ENCODE measurements at places on chromosomes 5 and 9.

DNA sequence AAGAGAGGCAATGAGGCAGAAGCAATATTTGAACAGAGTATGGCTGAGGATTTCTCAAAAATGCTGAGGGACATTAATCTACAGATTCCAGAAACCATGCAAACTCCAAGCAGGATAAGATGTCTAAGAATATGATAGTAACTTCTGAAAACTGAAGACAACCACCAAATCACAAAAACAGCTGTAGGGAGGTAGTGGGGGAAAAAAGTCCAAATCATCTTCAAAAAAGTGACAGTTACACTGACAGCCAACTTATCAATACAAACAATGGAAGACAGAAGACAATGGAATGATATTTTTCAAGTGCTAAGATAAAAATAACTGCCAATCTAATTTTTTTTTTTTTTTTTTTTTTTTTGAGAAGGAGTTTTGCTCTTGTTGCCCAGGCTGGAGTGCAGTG, 30.5 kb downstream of the CMYA5 start:
- DNase-seq, result no peak

GRCh38 chr9:86287013-86287412, 4.7 kb upstream of the ISCA1 start:
- DNase-seq, result peak; percentile 73

- peak; percentile 50 for DNase-seq
These were observed 9.0 kb upstream of the MOB3B start for GRCh38 chr9:27538647-27539046.

GRCh38 chr5:154999865-155000264, 13.7 kb upstream of the KIF4B start:
- no peak for DNase-seq

- DNase-seq, result no peak
These were observed 539.8 kb downstream of the PRELID2 start for GRCh38 chr5:145295236-145295835.

DNA sequence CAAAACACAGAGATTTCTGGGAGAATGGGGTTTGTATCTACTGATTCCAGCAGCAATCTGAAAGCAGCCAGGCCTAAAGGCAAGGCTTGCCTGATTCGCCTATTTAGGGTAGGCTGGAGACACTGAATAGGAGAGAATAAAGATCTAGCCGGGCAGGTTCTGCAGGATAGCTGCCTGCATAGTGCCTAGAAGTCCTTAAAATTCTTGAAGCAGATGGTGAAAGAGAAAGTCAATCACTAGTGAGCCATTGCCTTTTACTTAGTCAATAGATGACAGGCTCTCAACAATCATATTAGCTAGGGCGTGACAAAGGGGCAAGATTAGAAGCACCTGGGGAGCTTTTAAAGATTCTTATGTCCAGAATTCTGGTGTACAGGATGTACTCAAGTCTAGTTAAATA, 522.7 kb downstream of the HTR1A start:
- no peak for DNase-seq

DNA sequence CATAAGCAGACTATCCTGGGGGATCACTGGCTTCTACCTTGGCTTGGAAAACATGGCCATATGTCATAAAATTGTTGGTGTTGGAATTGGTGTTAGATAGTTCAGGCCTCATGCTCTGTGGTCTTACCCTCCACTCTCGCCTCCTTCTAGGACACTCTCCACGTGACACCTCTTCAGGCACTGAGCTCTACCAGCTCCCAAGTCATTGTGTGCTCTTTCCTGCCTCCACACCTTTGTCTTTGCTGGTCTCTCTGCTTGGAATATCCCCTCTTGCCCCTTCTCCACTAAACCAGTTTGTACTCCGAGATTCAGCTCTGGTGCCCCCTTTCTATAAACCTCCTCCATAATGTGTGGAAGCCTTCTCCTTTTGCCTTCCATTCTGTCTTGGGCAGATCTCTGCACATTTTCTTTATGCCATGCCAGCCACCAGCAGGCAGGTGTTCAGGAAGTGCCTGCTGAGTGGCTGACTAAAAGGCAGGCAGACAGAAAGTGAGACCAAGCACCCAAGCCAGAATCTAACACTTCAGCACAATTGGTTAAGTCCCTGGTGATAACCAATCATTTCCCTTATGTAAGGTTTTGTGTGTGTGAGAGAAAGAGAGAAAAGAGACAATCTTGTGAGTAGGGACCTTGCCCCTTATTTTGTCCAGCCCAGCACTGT, 37.7 kb downstream of the SAR1B start:
- no peak for DNase-seq

- DNase-seq, result no peak
These were observed 7.6 kb upstream of the IRF1 start for GRCh38 chr5:132498152-132498551.

- DNase-seq, result no peak
These were observed 25.7 kb downstream of the SLC12A7 start for GRCh38 chr5:1086137-1086536.

DNA sequence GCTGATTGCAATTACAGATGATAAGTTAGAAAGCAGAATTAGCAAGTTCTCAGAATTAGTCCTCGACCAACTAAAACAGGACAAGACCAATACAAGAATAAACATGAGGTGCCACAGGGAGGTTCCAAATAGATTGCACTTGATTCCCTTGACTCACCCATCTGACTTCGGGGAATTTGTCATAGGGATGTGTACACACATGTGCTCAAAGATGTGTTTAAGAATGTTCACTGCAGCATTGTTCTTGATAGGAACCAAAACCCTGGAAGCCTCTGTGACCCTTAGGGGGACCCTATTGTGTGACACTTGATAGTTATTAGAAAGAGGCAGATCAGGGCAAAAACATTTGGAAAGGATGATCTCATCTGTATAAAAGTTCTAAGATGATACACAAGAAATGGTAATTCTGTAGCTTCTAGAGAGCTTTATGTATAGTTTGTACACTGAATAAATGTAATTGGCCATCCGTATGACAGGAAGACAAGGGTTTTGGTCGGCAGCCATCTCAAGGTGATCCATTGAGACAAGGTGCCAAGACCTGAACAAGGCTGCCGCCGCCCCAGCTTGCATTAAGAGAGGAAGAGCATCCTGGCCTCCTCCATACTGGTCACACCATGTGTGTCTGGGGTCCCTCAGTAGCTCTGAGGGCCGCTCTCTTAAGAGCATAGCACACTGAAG, 48.2 kb upstream of the GARNL3 start:
- DNase-seq, result no peak

Measured in OCI-M1 (cell line).